CD14-positive monocyte (primary cell): ENCODE measurements at places on chromosomes 2 and 18.

GRCh38 chr18:28078298-28078697, 98.6 kb downstream of the CDH2 start:
- no peak for DNase-seq

DNA sequence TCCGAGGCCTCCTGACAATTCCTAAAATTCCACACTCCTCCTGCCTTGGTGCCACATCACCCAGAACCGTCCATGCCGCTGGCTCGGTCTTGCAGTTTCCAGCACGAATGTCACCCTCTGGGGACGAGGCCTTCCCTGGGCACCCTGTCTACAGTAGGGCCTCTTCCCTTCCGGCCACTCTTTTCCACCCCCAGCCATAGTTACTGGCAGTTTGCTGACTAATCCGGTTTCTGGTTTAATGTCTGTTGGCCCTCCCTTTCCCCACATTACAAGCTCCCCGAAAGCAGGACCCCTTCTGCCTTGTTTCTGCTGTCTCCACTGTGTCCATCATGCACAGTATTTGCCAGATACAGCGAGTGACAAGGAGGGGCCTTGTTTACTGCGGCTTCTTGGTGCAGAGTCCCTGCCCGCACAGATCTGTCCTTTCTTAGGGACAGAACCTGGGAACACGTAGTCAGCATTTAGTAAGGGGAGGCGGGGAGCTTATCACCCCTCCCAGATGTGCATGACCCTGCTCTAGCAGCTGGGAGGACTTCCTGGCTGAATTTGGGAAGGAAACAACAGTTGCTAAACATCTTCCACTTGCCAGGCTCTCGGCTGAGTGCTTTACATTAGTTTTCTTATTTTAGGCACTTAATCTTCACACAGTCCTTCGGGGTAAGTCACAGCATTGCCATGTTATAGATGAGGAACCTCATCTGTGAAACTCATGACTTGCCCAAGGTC, 23.6 kb upstream of the CATIP start:
- DNase-seq: peak; percentile 78

DNA sequence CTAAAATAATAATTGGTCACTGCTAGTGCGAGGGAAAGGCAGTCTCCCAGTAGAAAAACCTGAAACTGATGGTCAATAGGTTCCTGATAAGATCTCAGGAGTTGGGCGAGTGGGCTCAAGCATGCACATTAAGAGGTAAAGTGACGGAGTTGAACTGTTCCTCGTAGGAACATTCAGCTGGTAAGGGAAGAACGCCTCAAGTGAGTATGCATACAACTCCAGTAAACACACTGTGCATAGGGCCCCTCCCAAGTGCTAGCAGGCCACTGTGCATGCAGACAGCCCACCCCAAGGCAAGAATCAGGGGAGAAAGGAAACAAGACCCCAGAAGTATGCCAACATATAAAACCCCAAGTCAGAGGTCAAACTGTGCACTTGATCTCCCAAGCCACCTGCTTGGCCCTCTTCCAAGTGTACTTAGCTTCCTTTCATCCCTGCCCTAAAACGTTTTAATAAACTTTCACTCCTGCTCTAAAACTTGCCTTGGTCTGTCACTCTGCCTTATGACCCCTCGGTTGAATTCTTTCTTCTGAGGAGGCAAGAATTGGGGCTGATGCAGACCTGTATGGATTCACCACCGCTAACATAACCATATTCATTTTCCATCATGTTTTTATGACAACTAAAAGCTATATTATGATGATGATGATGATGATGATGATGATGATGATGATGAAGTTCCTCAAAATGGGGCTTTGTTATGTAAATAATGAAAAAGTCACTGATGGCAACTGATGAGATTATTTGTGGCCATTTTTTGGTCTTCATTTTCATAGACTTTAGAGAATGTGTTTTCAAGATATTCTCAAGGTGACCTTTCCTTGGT, 118.0 kb upstream of the RAB27B start:
- no peak for DNase-seq

DNA sequence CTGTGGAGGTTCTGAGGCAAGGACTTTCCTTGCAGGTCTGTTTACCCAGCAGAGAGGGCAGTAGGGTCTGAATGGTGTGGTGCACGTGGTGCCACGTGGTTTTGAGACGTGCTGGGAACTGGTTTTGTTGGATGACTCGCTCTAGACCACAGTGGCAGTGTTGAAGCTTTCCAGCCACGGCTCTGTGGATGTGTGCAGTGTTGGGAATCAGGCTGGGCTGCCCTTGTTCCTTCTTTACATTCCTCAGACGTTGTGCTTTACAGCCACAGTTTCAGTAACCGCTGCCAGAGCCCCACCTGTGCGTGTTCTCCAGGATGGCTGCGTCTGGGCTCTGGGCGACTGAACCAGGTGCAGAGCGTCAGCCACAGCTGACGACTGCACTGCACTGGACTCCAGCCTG, 8.2 kb downstream of the CTDP1 start:
- DNase-seq: no peak

GRCh38 chr2:46268196-46268595, 29.0 kb upstream of the EPAS1 start:
- peak; percentile 44 for DNase-seq

GRCh38 chr18:7301094-7301493, 70.2 kb downstream of the LRRC30 start:
- DNase-seq: no peak

DNA sequence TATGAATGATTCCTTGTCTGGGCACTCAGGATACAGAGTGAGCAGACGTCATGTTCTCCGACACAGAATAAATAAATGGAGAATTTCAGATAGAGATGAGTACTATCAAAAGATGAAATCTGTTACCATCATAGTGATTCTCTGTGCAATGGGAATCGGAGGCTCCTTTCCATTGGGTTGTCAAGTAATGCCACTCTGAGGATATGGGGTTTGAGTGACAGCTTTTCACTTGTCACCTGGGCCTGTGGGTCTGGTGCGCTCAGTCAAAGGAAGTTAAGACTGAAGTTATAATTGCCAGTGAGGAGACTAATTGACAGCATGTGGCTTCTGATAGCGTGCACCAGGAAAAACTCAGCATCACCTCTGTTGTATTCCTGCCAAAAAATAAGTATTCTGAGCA, 387.2 kb downstream of the SOX11 start:
- no peak for DNase-seq

DNA sequence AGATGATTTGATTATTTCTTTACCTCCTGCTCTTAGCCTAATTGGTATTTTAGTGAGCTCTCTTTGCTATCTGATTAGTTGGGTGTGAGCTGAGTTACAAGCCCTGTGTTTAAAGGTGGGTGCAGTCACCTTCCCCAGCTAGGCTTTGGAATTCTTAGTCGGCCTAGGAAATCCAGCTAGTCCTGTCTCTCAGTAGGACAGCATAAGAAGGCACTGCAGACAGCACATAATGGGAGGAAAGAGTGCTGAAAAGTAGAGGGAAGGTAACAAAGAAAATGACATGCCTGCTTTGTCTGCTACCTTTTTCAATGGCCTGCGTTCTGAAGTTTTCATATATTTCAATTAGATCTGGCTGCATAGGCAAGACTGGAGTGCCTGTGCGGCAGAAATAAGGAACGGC, 1794.0 kb upstream of the CELF4 start:
- DNase-seq: no peak

DNA sequence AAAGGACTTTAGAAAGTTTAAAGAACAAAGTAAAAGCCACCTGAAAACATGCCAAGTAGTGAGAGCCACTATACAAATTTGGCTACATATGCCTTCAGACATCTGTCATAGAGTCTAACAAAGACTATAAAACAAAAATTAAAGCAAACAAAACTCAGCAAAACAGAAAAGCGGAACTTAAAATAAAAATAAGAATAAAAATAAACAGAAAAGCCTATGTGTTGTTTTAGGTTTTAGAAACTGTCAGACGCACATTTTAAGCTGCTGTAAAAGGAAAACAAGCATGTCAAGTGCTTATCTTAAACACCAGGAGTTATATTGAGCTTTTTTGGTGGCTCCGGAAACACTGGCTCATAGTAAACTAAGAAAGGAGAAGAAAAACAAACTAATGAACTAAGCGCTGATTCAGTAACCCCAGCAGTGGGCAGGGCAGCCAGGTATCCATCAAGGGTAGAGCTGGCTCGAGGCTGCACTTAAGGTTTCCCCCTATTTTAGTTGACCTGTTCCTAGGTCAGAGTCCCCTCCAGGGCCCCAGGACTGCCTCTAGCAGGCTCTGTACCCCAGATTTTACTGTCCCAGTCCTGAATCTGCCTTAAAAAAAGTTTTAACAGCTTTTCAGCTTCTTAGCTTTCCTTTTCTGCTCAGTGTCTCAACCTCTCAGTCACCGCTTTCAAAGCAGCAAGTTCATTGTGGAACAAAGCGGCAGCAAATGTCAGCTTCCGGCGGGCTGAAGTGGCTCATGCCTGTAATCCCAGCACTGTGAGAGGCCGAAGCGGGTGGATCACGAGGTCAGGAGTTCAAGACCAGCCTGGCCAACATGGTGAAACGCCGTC, 15.4 kb upstream of the RMC1 start:
- DNase-seq: peak; percentile 57

GRCh38 chr18:11899063-11899462, 9.1 kb downstream of the MPPE1 start:
- DNase-seq: no peak

DNA sequence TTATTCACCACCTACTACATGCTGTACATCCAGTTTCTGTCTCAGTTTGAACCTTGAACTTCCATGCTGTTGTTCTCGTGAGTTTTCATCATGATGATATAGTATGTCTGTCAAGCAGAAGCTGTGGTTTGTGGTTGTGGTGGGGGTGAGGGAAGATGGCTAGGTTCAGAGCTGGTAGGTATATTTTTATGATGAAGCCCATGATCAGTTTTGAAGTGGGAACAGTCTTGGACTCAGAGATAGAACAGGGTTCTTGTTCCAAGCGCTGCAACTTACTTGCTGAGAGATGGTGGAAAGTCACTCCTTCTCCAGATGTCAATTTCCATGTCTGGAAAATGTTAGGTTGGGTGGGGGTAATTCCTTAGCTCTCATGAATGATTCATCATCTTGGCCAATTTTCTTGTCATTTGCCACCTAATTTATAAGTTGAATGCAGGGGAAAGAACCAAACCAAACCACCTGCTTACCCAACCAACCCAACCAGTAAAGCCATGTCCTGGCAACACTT, 21.6 kb downstream of the PMAIP1 start:
- DNase-seq: peak; percentile 68

DNA sequence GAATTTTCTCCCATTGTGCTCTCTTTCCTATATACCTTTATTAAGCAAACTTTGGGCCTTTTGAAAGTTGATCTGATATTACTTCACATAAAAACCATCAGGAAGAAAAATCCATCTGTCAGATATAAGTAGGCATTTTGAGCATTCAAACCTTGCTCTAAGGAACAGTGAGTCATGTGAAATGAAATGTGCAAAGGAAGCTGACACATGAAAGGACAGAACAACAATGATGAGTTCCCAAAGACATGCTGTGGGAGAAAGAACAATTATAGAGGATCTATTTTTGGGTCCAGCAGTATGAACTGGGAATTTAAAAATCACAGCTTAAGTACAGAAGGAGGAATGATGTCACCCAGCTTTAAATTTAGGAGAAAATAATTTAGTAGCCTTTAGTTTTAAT, 18.1 kb downstream of the CALCRL start:
- DNase-seq: no peak

DNA sequence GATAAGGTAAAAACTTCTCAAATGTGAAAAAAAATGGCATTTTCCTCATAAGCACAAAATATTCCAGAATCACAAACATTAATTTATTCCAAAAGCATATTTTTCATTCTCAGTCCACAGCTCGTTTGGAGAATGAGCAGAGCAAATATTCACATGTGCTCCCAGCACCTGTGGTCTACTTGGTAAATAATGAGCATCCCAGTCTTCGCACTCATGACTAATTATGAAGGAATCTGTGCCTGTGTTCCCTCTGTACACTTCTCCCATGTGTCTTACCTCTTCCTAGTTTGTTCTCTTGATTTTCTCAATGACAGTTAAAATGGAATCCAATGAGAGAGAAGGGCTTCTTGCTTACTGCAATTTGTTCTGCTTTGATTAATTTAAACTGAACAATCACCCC, 671.0 kb upstream of the SOX11 start:
- no peak for DNase-seq

DNA sequence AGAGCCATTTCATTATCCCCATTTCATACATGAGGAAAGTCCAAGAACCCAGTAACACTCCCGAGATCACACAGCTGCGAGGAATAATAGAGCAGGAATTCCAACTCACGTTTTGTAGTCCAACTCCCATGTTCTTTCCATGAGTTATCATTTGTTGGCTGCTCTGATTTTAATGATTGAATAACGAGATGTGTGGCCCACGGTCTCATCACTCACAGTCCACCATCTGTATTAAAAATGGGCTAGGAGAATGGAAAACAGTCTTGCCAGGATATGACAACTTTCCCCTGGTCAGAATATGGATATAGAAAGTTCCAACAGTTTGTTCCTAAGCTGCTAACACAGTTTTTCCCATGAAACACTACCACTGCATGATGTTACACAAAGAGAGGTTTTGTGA, 147.5 kb downstream of the METTL4 start:
- no peak for DNase-seq

- no peak for DNase-seq
Measured at GRCh38 chr2:235002198-235003095, 50.6 kb downstream of the SH3BP4 start.

GRCh38 chr2:10877651-10878111, 34.1 kb upstream of the KCNF1 start:
- peak; percentile 75 for DNase-seq
